ENCODE measurements at places on chromosomes 12 and 14. TPM values are rescaled to one million over a fixed set of nuclear protein-coding genes. Genes with fewer than 3 reads are reported as not detected.

The ZNF641 gene
- total RNA-seq, result 7.8 TPM

The AKAP3 gene
- 1.6 TPM for total RNA-seq

The SLC25A21 gene
- total RNA-seq, result 0.25 TPM

The KRT72 gene
- total RNA-seq, result not detected

The LIN7A gene
- total RNA-seq, result 9.5 TPM

The CCDC184 gene
- total RNA-seq, result not detected

The NFE2 gene
- total RNA-seq, result 0.68 TPM

The ACSM4 gene
- total RNA-seq, result not detected

The POTEM gene
- total RNA-seq, result not detected

The IL22 gene
- total RNA-seq, result not detected

The JPH4 gene
- 0.10 TPM for total RNA-seq

The CCDC175 gene
- total RNA-seq, result not detected

The DBX2 gene
- not detected for total RNA-seq

The PTPN6 gene
- total RNA-seq, result 17.8 TPM

The CEBPE gene
- total RNA-seq, result not detected

The ETNK1 gene
- total RNA-seq, result 28.3 TPM

The C12orf56 gene
- not detected for total RNA-seq
